CD4-positive, alpha-beta T cell treated with Interleukin-2 at 100 ng/mL for 4 hours (primary cell): ENCODE measurements at places on chromosomes 4 and X.

DNA sequence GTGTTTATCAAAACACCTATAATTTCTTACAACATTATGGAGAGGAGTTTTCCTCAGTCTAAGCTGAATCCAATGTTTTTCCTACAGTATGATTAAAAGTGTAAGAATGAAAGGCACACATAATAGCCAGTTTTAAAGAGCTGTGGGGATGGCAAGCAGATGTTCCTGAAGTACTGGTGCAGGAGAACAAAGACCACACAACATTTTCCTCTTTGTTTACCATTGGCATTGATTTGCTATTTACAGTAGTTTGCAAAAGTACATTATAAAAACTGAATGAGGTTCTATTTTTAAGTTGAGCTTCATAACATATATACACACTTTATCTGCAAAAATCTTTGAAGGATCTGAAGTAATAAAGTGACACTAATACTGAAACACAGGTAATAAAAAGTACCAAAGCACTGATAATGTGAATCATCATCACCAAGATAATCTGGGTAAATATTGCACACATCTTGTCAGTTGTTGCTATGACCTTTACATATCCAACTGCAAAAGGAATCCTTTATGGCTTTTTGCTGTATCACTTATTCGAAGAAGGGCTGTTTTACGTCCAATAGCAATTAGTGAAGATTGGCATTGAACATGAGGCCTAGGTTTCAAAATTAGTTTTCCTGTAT is 22.5 kb downstream of the TCEAL1 start:
- no peak for DNase-seq

DNA sequence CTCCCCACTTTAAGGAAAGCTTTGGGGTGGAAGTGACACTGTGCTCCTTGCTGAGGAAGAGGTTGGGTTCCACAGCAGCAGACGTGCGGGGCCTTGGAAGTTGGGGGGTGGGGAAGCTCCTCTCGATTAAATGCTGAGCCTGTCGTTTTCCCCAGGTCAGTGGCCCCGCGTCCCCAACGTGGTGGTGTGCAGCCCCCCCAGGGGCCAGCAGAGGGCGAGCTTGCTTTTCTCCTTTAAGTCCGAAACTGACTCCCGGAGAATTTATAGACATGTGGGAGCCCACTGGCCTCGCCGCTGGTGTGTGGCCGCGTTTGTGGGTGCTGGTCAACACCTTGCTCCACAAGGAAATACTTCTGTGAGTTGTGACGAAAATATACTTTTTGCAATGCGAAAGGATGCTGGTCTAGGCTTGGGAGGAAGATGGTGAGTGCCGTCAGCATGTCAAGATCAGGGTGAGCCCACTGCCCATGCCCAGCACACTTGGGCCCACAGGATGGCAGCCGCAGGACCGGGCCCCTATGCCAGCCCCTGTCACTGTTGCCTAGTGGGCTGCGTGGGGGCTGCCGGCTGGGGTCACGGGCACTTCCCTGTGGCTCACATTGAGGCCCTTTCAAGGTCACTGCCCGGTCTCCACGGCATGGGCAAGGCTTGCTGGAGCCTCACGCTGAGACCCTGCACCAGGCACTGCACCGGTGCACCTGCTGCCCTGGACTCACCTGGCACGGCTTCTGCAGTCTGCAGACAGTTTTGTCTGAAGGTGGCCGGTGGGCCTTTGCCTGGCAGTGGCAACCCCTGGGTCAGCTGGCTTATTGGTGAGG is 9.4 kb downstream of the UVSSA start:
- DNase-seq: peak; percentile 49

- DNase-seq: no peak
Measured at GRCh38 chr4:12186526-12186925, 757.8 kb upstream of the HS3ST1 start.

GRCh38 chr4:172068506-172068905 is 255.3 kb downstream of the GALNTL6 start:
- DNase-seq: no peak

DNA sequence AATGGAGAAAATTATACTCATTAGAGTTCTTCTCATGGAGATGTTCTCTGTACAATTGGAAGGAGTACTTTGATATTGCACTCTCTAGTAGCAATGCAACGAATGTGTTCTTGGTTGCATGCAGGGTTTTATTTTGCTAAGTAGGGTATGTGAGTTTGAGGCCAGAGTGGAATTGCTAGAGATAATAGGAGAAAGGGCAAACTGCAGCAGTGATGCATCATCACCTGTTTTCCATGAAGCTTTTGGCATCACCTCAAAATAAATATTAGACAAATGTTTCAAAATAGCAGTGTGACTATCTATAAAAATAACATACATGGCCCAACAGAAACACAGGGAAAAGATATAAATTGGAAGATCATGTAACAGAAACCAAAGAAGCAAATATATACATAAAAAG is 93.3 kb downstream of the TIGD2 start:
- no peak for DNase-seq

DNA sequence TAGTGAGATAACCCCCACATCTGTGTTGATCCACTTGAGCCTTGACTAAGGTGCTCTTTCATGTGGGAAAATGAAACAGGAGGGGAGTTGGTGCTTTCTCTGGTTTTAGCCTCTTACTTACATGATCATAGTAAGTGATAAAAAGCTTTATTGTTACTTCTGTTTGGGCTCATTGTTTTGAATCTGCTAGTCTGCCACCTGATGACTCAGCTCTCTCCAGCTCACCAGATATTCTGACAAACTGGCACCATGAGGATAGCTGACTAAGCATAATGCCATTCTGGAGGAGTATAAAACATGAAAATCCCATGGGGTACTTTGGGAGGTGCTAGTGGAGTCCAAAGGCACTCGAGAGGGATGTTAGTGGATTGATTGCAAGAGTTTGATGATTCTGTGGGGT is 824.0 kb downstream of the RAPGEF2 start:
- DNase-seq: no peak

GRCh38 chrX:111322231-111322855 is 52.1 kb upstream of the CAPN6 start:
- no peak for DNase-seq

DNA sequence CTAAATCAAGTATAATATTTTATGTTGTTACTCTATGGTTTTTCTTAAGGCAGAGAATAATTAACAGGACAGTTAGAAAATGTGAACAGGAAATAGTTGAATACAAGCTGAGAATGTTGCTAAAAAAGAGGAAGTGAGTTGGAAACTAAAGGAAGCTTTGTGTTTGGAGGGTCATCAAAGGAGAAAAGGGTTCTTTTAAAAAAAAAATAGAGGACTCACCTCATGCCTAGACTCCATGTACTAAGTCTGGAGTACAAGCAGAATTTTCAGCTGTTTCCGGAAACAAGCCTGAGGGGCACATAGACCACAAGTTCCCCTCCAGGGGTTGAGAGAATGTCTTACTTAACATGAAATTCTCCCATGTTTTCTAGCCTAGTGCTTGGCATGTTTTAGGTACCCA is 20.1 kb upstream of the MAP7D3 start:
- no peak for DNase-seq

DNA sequence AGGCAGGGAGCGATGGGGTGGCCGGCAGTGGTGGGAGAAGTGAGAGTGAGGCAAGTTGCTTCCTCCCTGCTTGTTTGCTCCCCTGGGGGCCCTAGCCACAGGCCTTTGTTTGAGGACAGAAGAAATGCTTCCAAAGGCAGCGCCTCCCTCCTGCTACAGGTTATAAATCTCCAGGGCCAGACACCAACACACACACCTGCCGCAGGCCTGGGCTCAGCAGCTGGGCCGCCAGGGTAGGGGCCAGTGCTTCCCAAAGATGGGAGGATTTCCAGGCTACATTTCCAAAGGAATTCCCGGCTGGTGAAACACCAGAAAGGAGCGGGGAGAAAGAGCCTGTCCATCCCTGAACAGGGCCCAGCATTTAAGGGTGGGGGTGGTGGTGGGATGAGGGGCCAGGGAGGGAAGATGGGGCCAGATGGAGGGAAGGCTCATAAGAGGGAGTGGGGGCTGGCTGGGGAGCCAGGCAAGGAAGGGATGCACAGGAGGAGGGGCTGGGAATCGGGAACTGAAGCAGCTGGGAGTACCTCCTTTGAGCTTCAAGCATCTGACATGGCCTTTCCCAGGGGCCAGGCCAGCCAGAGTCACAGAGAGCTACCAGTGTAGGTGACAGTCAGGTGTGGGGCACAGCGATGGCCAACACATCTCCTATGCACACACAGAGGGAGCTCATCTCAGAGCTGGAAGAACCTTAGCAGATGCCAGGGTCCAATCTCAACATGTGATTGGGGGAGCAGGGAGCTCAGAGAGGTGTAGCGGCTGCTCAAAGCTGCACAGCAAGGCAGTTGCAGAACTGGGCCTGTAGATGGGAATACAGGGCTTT is 143.9 kb downstream of the PJA1 start:
- DNase-seq: no peak

GRCh38 chr4:19259920-19260319 is 991.8 kb upstream of the SLIT2 start:
- DNase-seq: no peak

GRCh38 chr4:84792366-84793301 is 173.9 kb downstream of the WDFY3 start:
- DNase-seq: no peak

DNA sequence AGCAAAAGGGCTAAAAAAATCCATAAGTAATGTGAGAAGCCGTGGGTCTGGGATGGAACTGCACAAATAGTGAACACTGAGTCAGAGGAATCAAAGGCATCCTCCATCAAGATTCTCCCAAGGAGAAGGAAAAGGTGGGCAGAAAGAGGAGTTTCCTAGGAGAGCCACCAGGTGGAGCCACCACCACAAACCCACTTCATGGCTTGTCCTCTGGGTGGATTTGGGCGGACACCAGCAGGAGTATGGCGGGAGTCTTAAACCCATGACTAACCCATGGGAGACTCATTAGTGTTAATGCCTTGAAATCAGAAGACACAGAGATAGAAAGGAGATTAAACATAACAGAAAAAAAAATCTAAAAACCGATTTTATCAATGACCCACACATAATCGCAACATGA is 147.7 kb downstream of the SH3KBP1 start:
- DNase-seq: peak; percentile 41

- DNase-seq: no peak
Measured at GRCh38 chr4:156638334-156638733, 333.3 kb downstream of the PDGFC start.

DNA sequence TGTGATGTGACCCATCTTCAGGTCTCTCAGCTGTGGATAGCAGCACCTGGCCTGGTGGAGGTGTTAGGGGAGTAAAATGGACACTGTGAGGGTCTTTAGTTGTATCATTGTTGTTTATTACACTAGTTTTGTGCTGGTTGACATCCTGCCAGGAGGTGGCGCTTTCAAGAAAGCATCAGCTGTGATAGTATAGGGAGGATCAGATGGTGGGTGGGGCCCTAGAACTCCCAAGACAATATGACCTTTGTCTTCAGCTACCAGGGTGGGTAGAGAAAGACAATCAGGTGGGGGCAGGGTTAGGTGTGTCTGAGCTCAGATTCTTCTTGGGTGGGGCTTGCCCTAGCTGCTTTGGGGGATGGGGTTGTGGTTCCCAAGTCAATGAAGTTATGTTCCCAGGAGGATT is 162.8 kb downstream of the PPP1R2C start:
- DNase-seq: no peak

DNA sequence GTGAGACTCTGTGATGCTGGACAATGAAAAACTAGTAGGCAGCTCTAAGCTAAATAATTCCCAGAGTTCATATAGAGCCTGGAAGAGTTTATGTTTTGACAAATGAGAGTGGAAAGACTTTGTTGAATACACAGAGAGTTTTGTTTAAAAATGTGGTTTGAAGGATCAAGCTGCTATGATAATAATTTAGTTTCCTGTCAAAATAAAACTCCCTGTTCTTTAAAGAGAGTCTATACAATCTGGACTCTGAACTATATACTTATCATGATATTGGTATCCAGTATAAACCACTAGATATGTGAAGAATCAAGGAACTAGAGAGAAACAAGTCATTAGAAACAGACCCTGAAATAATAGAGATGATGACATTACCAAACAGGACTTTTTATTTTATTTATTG is 158.6 kb downstream of the C4orf33 start:
- DNase-seq: no peak

DNA sequence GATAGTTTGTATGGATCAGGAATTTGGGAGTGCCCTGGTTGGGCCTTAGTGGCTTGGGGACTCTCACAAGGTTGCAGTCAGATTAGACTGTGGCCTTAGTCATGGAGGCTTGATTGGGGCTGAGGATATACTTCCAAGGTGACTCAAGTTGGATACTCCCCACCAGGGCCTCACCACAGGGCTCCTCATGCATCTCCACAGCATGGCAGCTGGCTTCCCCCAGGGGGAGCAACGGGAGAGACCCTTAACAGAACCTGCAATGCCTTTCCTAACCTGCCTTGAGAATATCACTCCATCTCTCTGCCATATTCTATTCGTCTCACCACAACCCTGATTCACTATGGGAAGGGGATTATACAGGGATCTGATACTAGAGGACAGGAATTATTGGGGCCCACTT is 161.9 kb downstream of the RELL1 start:
- no peak for DNase-seq

DNA sequence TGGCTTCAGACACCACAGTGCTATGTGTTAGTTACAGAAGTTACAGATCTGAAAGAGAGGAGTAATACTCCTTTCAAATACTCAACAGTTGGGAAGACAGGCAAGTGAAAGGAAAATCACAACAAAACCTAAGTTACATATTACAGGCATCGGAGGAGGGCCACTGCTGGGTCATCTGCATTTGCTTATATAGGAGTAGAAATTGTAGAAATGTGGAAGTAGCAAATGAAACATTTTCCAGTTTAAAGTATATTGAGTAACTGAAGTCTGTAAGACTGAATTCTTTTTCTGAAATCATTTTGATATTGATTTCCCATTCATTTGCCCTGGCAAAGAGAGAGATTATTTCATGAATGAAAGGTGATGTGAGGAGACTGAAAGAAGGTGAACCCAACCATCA is 201.7 kb downstream of the SPRY1 start:
- DNase-seq: no peak

- no peak for DNase-seq
Measured at GRCh38 chrX:102849396-102849795, 87.7 kb upstream of the RAB40AL start.

GRCh38 chr4:67397931-67398330 is 147.4 kb downstream of the CENPC start:
- DNase-seq: no peak

GRCh38 chr4:156870131-156870530 is 101.5 kb downstream of the PDGFC start:
- DNase-seq: no peak

GRCh38 chr4:91113130-91113706 is 986.0 kb downstream of the CCSER1 start:
- DNase-seq: no peak

DNA sequence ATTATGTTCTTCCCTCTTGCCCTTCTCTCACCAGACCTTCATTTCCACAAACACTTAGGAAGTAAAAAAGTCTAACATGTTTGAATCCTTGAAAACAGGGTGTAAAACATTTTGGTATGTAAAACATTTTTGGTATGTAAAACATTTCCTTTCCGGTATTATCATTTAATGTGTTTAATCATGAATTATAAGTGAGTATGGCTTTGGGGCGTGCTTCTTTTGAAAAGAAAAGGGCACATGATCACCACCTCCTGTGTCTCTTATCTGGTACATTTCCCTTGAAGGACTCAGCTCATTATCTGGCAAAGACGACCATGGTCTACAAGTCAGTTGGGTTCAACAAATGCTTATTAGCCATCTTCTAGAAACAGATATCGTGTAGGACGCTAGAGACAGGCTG is 283.6 kb downstream of the FRMPD4 start:
- DNase-seq: no peak

- no peak for DNase-seq
Measured at GRCh38 chr4:166318810-166319525, 445.9 kb downstream of the TLL1 start.

- no peak for DNase-seq
Measured at GRCh38 chr4:7104366-7105031, 36.6 kb upstream of the GRPEL1 start.
